ENCODE measurements at places on chromosomes 3 and 15.

GRCh38 chr3:98259-98654, 98.3 kb upstream of the CHL1 start:
- no peak for DNase-seq

DNA sequence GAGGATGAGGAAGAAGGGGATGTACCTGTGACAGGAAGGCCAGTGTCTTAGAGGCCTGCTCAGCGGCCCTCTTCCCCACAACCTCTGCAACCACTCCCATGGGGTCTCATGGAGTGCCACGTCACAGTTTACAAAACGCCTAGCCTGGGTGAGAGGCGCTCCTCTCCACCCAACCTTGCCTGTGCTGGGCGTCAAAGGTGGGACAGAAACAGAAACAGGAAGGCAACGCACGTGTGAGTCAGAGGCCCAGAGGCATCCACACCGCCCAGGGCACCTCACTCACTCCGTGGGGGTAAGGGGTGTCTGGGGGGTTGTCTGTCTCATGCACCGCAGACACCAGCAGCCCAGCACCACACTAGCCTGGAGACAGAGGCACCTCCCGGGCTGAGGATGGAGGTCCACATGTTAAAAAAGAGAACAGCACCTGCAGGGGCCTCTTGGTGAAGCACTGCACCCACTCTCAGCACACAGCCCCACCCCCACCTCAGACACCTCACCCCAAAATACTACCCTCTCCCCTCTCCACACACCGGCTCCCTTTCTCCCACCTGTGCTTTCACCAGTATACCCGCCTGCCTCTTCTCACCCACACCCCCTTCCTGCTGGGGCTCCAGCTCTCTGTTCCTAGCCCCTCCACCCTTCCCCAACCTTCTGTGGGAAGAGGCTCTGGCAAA, 4.7 kb upstream of the CALML4 start:
- DNase-seq: no peak

- DNase-seq: no peak
These were observed 30.9 kb downstream of the MAP6D1 start for GRCh38 chr3:183794452-183794851.

- no peak for DNase-seq
These were observed 49.1 kb downstream of the DHX30 start for GRCh38 chr3:47851888-47852603.

- DNase-seq: no peak
These were observed 24.3 kb downstream of the IL17RD start for GRCh38 chr3:57140894-57141293.

DNA sequence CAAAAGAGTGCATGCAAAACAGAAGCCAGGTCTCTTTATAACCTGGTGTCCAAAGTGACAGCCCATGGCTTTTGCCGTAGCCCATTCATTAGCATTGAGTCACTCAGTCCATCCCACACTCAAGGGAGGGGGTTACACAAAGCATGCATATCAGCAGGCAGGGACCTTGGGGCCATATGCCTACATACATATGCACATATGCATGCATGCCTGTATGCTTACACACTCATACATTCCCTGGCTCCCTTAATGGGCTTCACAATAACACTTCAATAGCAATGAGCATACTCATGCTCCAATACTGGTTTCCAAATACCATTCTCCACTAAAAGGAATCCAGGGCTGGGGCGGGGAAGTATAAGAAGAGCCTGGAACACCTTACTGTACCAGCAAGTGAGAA, 22.0 kb downstream of the TRPM1 start:
- no peak for DNase-seq

- no peak for DNase-seq
These were observed 27.7 kb upstream of the SLC2A2 start for GRCh38 chr3:171054231-171054630.

DNA sequence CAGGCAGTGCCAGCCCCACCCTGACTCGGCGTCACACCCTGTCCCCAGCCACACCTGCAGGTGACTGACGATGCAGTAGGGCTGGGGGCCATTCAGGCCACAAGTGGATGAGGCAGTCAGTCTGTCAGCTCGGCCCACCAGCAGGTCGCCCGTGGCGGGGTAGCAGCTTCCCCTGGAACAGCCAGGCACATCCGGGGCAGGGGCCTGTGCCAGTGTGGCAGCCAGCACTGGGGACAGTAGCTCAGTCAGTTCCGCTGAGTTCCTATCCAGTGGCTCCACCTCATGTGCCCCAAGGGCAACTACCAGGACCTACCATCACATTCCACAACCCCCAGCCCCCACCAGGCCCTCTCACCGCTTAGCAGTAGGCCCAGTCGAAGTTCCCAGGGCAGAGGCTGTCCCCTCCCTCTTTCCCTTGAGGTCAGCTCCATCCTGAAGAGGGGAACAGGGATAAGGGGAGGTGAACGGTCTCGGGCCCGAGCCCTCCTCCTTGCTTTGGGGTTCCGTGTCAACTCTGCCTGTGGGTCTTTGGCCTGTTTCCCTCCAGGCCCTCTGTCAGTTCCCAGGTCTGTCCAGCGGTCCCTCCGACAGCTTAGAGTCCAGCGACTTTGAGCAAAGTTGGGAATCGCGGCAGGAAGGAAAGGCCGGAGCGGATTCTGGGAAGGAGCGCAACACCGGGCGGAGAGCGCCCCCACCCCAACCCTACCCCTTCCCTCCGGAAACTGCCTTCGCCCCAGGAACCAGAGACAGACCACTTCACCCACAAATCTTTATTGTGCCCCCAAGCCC, at the start of gene LAMB2:
Gene LAMB2, minus strand, starts transcription at position 614 of the 789 bp plus-strand sequence. Its CDS starts 183 bp downstream, at position 431.
- DNase-seq: no peak

- no peak for DNase-seq
These were observed 48.3 kb upstream of the TIPARP start for GRCh38 chr3:156626104-156626503.

GRCh38 chr15:63030101-63030551, 12.4 kb upstream of the TPM1 start:
- DNase-seq: no peak

GRCh38 chr3:108053067-108053466, 37.8 kb downstream of the CD47 start:
- peak; percentile 21 for DNase-seq

- DNase-seq: no peak
These were observed 4.6 kb downstream of the VPS8 start for GRCh38 chr3:184816614-184817013.

DNA sequence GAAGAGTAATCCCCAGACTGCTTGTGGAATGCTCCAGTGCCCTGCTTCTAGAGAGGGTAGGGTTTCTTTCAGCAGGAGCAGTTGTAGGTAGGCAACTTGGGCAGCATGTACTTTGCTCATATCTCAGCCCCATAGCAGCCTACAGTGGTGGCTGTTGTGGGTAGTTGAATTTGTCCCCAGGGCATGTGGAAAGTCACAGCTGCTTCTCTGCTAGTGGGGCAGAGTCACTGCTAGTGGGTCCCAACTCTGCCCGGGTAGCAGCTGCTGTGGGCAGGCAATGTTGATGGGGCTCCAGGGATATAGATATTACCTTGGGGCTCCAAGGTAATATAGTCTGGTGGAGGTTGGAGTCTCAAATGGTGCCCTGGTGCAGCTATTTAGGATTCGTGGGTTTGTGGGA, 174.5 kb downstream of the OTOL1 start:
- DNase-seq: no peak

DNA sequence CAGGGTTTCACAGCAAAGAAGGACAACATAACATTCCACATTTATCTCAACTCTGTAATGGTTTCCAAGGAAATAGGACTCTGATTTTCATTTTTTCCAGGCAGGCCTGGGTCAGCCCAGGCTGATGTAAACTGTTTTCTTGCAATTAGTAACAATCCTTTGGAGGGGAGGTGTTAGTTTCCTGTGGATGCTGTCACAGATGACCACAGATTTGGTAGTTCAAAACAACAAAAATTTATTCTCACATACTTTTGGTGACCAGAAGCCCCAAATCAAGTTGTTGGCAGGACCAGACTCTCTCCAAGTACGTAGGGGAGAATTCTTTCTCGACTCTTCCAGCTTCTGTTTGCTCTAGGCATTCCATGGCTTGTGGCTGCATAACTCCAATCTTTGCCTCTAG, 88.0 kb downstream of the EDEM1 start:
- DNase-seq: no peak

DNA sequence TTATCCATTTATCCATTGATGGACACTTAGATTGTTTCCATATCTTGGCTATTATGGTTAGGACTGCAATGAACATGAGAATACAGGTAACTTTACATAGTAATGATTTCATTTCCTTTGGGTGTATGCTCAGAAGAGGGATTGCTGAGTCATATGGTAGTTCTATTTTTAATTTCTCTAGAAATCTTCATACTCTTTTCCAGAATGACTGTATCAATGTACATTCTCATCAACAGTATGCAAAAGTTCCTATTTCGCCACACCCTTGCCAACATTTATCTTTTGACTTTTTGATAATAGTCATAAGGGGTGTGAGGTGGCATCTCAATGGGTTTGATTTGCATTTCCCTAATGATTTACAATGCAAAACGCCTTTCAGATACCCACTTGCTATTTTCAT, 6.2 kb upstream of the NIPA1 start:
- no peak for DNase-seq

GRCh38 chr3:13414040-13414729, 5.9 kb downstream of the NUP210 start:
- DNase-seq: no peak

- no peak for DNase-seq
These were observed 58.5 kb upstream of the TRIM71 start for GRCh38 chr3:32759342-32759741.

DNA sequence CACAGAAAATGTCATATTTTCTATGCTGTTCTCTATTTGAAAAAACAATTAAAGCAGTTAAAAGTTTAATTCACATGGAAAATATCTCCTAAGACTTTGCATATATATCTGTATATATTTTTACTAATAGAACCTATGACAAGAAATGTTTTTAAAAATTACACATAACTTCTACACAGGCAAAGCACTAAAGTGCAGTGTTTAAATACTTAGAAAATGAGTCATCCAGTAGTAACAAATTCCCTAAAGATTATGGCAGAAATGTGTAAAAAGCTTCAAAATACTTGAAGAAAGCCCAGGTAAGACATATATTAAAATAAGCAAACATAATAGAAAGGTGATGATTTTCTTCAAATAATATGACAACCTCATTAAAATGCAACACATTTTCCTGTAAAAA, 236.6 kb downstream of the TBC1D5 start:
- no peak for DNase-seq

GRCh38 chr3:64575211-64575844, 112.5 kb downstream of the ADAMTS9 start:
- DNase-seq: no peak

DNA sequence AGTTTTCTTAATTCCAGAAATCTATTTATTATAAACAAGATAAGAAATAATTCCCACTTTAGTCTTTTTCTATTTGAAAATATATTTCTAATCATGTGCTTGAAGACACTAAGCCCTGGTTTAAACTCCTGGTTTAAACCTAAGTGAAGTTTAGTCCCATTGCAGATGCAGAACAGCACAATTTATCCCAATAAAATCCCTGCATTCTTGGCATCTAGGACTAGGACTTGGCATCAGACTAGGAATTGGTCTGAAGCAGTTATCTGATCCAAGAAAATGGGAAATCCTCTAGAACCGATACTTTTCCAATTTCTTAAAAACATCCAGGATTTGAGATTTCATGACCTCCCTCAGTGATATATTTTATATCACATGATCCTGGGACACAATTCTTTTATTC, 168.8 kb upstream of the VEPH1 start:
- no peak for DNase-seq

- DNase-seq: no peak
These were observed 25.6 kb upstream of the VPS8 start for GRCh38 chr3:184786280-184786941.

Data from NCI-H2171 (cell line).